Activated naive CD4-positive, alpha-beta T cell treated with Interleukin-2 at 50 U/mL for 16 hours (primary cell): ENCODE measurements at places on chromosomes 11 and 22.

DNA sequence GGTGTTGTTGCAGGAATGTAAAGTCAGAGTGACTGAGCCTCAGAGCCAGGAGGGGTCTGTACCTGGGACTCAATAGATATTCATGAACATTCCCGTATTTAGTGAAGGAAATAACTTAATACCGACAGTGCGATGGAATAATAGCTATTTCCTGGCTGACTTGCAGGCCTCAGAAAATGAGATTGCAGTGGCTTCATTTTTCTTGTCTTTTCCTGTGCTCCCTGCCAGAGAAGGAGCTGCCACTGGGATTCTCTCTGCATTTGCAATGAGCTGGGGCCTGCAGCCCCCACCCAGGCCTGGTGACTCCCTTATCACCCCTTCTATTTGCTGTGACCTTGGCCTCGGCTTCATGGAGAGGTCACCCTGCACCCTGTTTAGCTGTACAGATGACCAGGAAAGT lies 173.4 kb downstream of the MIAT start:
- no peak for DNase-seq

GRCh38 chr22:41446639-41447434 lies at the start of gene TOB2:
TSS of gene TOB2 (minus strand) at chr22:41446801. CDS start at chr22:41437345, 9,456 bp downstream.
- peak; percentile 95 for DNase-seq

DNA sequence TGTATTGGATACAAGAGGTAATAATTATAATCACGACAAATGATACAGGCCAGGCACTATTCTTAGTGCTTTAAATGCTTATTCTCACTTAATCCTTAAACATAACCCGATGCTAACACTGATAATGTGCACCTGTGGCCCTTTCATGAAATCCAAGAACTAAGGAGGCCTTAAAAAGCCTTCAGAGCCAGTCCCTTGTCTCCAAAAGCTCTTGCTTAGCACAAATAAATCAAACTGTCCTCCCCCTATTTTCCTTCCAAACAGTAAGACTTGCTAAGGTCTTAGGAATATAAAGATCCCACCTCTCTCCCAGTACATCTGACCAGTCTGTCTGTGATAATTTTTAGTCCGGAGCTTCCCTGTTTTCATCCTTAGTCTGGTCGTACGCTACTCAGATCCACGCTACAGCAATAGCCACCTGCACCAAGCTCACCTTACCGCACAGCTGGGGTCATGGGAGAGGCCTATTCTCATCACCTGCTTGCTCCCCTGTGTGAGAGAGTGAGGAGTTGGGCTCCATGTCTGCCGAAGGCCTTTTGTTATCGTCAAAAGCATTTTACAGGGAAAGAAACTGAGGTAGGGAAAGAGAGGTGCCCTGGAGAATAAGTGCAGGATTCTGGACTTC lies 16.9 kb downstream of the FXYD6 start:
- no peak for DNase-seq

GRCh38 chr22:46797355-46797754 lies 34.9 kb downstream of the TBC1D22A start:
- no peak for DNase-seq

DNA sequence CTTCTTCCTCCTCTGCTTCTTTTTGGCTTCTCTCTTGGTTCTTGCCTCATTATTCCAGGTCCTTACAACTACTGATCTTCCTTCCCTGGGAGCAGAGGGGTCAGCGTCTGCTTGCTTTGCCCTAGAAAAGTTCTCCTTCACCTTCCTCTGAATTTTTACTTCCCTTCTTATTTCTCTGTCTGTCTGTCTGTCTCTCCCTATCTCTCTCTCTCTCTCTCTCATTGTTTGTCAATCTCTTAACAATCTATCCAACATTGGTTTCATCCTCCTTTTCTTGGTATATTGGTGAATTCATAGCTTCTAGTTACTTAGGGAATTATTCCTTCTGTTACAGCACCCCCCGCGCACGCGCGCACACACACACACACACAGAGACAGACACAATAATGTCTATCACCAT lies 559.1 kb downstream of the MN1 start:
- no peak for DNase-seq

- DNase-seq: no peak
These were observed 914 bp upstream of the PRDM11 start for GRCh38 chr11:45145379-45146071.

- no peak for DNase-seq
These were observed 291.5 kb downstream of the MN1 start for GRCh38 chr22:27510024-27510423.

DNA sequence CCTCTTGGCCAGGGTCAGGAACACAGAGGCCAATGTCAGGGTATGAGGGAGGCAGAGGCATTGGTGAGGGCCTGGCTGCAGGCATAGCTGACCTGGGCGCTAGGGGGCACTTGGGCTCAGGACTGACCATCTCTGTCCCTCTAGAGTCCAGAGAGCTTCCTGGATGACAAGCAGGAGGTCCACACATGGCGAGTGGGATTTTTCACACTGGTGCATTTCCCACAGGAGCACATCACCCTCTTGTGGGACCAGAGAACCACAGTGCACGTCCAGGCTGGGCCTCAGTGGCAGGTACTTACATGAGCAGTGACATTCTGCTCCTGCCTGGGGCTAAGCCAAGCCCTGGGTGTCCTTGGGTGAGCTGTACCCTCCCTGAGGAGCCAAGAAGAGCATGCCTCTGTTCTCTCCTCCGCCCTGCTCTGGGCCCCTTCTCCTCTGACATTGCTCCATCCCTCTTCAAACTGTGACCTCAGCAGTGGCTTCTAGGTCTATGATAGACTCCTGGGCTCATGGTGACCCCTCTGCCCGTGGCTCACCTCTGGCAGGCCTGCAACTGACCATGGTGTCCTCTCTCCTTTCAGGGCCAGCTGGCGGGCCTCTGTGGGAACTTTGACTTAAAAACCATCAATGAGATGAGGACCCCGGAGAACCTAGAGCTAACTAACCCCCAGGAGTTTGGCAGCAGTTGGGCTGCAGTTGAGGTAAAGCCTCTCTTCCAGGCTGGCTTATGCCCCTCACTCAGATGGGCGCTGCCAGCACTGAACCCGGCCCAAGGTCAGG lies 46.6 kb downstream of the OTOG start:
- DNase-seq: no peak

- no peak for DNase-seq
These were observed 569.3 kb downstream of the MIAT start for GRCh38 chr22:27226666-27227065.

DNA sequence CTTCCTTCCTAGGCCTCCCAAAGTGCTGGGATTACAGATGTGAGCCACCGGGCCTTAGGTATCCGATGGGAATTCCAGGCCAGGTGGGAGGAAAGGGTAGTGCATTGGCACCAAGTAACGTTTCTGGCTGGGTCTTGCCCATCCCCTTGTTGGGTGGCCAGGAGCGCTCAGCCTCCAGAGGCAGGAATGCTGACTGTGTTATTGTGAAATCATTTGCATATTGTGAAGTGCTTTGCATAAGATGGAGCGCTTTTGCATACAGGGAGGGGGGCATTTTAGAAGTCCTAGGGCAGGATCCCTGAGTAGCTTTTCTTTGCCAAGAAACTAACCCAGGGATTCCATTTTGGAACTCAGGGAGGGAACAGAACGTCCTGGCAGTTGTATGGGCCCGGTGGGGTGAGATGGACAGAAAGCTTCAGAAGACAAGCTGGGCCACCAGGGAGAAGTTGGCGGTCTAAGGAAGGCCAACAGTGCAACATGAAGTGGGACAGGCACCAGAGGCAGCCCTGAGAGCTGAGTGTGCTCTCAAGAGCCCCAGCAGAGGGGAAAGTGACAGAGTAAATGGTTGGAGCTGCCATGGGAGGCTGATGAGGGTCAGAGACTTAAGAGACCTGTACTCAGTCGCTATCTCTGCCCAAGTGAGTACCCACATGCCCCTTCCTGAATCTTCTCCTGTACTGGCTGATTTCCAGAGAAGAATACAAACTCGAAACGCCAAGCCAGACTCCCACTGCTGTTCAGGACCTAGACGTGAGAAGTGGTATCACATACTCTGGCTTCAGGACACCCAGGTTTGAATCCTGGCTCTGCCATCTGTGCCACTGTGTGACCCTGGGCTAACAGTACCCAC lies 1.3 kb upstream of the SLC39A13 start:
- no peak for DNase-seq

GRCh38 chr11:105142167-105142566 lies 2.6 kb upstream of the CARD18 start:
- DNase-seq: no peak

GRCh38 chr11:21511835-21512440 lies 680.9 kb upstream of the ANO5 start:
- DNase-seq: no peak

DNA sequence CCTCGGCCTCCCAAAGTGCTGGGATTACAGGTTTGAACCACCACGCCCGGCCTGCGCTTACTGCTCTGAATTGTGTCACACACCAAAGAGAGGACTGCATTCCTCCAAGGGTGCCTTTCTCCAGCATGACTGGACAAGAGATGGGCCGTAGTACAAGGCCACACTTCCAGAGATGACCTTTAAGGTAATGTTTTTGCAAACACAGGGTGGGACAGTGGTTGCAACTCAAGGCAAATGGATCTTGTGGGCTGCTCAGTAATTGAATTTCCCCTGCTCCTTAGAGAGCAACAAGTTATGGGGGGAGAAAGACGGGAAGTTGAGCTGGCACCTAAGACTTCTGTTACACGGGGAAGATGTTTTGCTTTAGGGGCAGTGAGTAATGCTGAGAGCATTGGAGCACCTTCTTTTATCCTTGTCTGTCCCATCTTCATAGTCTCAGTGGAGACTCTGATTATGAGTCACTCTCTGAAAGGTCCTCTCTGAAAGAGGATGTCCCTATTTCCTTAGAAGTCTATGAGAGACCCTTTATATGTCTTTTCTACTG lies 66.3 kb downstream of the C11orf91 start:
- DNase-seq: no peak

GRCh38 chr11:75268626-75269366 lies 28.2 kb downstream of the TPBGL start:
- DNase-seq: no peak

GRCh38 chr11:93784935-93785360 lies 866 bp downstream of the MED17 start:
- DNase-seq: no peak

GRCh38 chr22:22425783-22426624 lies 82.5 kb downstream of the ZNF280B start:
- DNase-seq: no peak

DNA sequence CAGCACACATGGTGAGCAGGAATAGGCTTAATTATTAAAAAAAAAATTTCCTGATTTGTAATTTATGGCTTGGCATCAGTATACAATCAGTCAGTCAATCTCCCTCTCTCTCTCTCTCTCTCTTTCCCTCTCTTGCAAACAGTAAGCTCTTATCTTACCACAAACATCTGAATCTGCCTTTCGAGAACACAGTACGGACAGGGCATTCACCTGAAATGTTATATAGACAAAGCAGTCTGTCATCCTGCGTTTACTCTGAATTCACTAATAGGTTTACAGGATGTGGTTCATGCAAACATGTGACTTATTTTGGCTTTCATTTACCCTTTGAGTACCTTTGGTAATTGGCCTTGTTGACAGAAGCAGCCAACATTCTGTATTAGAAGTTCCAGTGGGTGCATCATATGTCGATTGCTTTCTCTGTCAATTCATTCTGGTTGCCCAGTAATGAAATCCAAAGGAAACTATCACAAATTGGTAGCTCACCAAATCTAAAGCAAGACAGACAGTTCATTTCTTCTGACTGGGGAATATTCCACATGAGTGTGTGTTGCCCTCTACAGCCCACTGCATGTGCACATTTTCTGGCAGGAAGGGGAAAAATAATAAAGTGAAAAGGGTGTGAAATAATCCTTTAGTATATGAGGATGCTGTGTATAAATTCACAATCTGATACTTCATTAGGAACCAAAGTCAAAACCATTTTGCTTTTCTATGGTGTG lies 1058.2 kb downstream of the LRRC4C start:
- no peak for DNase-seq

DNA sequence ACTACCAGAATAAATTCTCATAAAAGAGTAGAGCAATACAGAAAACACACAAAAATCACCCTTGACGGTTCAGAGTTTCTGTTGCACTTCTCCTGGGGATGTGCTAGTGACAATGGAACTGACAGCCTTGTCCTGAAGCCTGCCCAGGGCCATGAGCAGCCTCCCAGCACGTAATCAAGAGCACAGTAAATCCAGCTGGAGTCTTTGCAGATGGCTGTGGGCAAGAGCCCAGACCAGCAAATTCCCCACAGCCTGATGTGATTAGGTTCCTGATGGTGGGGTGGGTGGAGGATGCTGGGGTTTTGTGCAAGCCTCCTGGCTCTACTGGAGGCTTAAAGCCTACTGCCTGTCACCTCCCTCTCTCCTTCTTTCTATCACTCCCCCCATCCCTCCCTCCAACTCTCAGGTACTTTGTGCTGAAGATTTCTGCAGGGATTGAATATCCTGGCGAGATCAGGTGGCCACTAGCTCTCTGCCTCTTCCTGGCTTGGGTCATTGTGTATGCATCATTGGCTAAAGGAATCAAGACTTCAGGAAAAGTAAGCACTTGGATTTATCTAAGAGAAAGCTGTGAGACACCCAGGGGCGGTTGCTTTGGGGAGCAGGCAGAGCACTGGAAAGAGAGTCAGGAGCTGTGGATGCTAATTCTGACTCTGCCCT lies 18.1 kb downstream of the SLC6A5 start:
- no peak for DNase-seq

DNA sequence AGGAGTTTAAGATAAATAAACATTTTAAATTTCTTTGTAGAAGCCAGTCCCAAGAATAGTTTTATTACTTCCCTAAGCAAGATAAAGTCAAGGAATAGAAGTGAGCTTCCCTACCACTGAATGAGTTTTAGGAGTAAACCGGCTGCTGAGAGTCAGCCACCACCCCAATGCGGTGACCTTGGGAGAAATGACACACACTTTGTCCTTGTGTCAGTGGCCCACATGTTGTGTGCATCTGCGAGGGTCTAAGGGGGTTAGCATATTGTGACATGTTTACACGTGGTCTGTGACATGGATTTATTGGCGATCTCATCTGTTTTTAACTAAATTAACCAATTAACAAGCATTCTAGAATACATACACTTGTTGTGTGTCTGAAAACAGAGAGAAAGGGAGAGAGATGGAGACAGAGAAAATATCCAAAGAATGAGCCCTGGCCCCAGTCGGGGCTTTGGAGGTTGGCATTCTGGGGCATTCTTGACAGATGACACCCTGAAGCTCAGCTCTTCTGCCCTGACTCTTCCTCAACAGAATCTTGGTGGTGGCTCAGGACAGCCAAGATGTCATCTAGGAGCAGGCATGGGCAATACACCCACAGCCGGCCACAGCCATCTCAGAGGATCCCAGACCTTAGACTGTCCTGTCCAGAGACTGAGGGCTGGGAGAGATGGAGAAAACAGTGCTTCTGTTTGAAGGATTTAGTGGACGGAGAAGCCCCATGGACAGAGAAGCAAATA lies 29.7 kb upstream of the TMPRSS4 start:
- peak; percentile 32 for DNase-seq
